CD8-positive, alpha-beta memory T cell (primary cell): ENCODE measurements at places on chromosomes 5 and 9. TPM values are rescaled to one million over a fixed set of nuclear protein-coding genes. Genes with fewer than 3 reads are reported as not detected.

The KIF24 gene
- polyA plus RNA-seq: not detected

The C1QTNF2 gene
- not detected for polyA plus RNA-seq

The UNC5A gene
- polyA plus RNA-seq: not detected

The CAMK4 gene
- 84.5 TPM for polyA plus RNA-seq

The HBEGF gene
- not detected for polyA plus RNA-seq

The KCNN2 gene
- polyA plus RNA-seq: not detected

The SLC6A18 gene
- polyA plus RNA-seq: not detected

The NR5A1 gene
- not detected for polyA plus RNA-seq

The SLC22A4 gene
- 0.15 TPM for polyA plus RNA-seq

The DMRT3 gene
- not detected for polyA plus RNA-seq

The GCNT4 gene
- polyA plus RNA-seq: 1.3 TPM

The WASHC1 gene
- 1.5 TPM for polyA plus RNA-seq

The ALDOB gene
- polyA plus RNA-seq: not detected

The ESM1 gene
- polyA plus RNA-seq: 1.7 TPM

The TPPP gene
- 0.79 TPM for polyA plus RNA-seq

The FAM221B gene
- not detected for polyA plus RNA-seq

The PRSS3 gene
- not detected for polyA plus RNA-seq

The OR2Y1 gene
- not detected for polyA plus RNA-seq

The ARHGEF39 gene
- polyA plus RNA-seq: 1.2 TPM

The KCNT1 gene
- polyA plus RNA-seq: 0.16 TPM

The DMGDH gene
- polyA plus RNA-seq: not detected

The HTR1A gene
- polyA plus RNA-seq: not detected

The CCL27 gene
- polyA plus RNA-seq: not detected

The PTPDC1 gene
- polyA plus RNA-seq: 1.8 TPM

The PCDHB13 gene
- not detected for polyA plus RNA-seq

The SPATA6L gene
- polyA plus RNA-seq: 0.14 TPM

The FOXD4L5 gene
- not detected for polyA plus RNA-seq

The KIF4B gene
- not detected for polyA plus RNA-seq

The B4GALT1 gene
- 41.6 TPM for polyA plus RNA-seq
